ENCODE measurements at places on chromosomes 7 and 10.

DNA sequence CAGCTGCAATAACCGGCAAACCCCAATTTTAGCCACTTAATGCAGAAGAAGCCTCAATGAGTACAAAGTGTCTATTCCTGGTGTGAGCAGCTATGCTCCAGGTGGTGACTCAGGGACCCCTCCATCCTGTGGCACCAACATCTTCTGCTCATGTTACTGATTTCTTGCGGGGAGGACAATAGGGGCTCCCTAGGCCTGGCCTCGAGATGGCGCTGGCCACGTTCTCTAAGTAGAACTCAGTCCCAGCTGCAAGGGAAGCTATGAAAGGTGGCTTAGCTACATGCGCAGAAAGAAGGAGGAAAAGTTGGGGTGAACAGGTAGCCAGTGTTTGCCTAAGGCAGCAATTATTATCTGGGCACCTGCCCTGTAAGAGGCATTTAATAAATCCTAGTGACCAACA lies 6.6 kb downstream of the GJD4 start:
- DNase-seq = no peak

GRCh38 chr10:21976280-21976679 lies 27.2 kb downstream of the DNAJC1 start:
- no peak for DNase-seq

- peak; percentile 61 for DNase-seq
These were observed 39.6 kb downstream of the COL26A1 start for GRCh38 chr7:101402081-101402779.

- DNase-seq = no peak
These were observed 570.8 kb upstream of the MGMT start for GRCh38 chr10:128896116-128896795.

GRCh38 chr7:45626441-45627430 lies 52.6 kb downstream of the ADCY1 start:
- DNase-seq = no peak

DNA sequence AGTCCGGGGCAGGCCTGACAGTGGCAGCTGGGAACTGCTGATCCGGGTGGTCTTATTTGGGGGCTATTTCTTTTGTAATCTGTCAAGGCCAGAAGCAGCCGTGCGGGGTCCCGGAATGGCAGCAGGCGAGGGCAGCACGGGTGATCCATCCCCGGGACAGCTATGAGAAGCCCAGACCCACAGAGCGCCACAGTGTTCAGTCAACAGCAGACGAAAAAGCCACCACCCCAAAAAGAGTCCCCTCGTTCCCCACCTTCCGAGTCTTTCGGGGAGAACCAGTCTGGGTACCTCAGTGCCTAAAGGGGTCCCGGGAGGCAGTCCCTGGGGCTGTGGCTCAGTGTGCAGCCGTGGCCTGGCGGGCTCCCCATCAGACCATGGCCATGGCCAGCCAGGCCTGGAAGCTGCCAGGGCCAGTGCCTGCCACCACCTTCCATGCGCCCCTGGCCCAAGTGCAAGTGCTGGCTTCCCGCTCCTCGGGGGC lies 125.1 kb upstream of the KCTD7 start:
- DNase-seq = no peak

- DNase-seq = no peak
These were observed 195.0 kb upstream of the PLXNA4 start for GRCh38 chr7:132771301-132771730.

DNA sequence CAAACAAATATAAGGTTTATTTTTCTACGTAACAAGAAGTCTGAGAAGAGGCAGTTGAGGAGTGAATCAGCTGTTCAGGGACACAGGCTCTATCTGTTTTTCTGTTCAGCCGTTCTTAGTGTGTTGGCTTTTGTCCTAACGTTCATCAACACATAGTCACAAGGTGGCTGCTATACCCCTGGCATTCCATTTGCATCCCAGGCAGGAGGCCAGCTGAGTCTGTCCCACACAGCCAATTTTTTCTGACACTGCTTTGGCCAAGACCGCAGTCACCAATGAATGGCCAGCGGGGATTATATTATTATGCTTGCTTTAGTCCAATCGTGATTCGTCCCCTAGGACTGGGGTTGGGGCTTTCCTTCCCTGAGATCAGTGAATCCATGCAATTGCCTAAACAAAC lies 143.4 kb upstream of the CHST15 start:
- DNase-seq = no peak

- no peak for DNase-seq
These were observed 736.5 kb downstream of the REEP3 start for GRCh38 chr10:64257704-64258103.

DNA sequence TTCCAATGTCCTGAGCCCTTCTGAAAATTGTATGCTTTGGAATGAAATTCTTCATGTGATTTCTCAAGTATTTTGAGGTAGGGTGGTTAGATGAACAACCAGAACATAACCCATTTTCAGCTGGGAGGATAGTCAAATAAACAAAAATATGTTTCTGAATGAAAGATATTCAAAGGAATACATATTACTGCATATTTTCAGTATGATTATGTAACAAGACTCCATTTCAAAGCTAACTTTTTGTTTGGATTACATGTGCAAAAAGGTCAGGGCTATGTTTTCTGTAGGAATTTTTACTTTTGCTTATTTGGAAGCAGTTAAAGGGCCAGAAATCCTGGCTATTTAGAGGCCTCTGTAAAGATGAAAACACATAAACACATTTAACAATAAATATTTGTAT lies 27.7 kb downstream of the CDK6 start:
- no peak for DNase-seq

DNA sequence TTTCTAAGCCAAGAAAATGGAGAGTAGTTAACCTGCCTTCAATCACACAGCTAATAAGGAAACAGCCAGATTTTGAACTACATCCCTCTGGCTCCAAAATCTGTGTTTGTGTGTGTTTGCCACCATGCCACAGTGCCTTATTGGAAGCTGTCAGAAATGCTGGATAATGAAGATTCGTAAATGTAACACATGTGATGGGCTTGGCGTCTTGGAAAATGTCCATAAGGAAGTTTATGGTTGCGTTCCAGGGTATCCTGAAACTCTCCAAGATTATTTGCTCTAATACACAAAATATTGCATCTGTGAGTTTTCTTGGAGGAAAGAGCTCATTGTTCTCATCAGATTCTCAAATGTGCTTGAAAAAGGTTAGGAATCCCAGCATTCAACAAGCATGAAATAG lies 22.7 kb downstream of the MYOF start:
- no peak for DNase-seq

DNA sequence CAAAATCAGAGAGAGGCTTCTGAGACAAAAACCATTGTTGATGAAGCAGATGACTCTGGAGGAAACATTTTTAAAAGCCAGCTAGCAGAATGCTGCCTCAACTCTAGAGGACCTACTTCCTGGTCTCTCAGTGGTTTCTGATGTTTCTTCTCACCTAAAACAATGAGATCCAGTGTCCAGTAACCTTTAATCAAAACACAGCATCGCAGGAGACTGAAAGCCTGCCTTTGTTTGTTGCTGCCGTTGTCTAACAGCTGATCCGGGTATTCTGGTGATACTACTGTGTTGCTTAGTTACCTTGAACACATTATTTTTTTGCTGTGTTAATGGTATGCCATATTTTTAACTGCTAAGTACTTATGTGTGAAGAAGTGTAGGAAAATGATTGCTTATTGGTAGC lies 70.9 kb downstream of the WIPF3 start:
- DNase-seq = no peak

Measured in HS-5 (cell line).